ENCODE measurements at places on chromosomes 3 and 15.

DNA sequence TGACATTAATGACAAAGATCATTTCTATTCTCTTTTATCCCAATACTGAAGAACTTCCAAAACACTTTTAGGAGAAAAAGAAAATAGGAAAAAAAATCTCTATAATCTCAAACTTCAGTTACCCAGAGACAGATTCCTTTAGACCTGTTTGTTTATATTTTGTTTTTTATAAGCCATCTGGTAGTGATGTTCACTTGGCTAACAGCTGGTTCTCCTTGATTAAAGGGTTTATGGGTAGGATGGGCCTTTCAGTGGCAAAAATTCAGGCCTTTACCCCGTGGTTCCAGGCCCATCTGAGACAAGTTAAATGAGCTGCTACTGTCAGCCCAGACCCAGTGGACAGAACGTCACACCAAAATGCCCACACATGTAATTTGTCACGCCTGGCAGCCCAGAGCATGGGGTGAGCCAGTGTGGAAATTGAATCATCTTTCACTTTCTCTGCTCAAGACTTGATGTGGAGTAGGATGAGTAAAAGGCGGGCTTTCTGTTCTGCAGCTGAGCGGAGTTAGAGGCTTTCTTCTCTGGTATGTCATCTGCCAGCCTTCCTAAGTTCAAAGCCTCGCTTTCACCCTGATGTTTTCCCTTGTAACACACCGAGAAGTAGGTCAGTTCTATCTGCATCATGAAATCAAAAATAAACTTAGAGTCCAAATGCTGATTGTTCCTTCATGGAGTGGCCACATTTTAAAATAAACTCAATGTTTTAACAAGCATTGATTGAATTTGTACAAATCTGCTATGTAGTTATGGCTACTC is 62.5 kb upstream of the SKOR1 start:
- no peak for DNase-seq

- DNase-seq = no peak
These were observed 23.1 kb downstream of the DAPK2 start for GRCh38 chr15:64023220-64023619.

GRCh38 chr3:130948929-130949328 is 55.0 kb downstream of the ATP2C1 start:
- DNase-seq = no peak

DNA sequence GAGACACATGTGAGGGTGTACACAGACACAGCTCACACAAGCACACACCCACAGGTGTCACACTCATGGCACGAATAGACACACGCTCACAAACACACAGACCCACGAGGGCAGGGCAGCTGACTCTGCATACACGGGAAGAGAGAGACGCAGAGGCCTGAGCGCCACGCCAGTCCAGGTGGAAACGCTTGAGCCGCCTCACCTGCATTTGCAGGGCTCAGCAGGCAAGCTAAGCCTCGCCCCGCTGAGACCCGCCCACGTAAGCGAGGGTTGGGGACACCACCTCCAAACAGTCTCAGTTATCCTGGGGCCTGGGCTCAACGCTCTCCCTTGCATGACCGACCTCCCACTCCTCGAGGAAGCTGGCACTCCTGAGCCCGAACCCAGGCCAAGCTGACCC is 73.2 kb downstream of the TLE3 start:
- DNase-seq = no peak

DNA sequence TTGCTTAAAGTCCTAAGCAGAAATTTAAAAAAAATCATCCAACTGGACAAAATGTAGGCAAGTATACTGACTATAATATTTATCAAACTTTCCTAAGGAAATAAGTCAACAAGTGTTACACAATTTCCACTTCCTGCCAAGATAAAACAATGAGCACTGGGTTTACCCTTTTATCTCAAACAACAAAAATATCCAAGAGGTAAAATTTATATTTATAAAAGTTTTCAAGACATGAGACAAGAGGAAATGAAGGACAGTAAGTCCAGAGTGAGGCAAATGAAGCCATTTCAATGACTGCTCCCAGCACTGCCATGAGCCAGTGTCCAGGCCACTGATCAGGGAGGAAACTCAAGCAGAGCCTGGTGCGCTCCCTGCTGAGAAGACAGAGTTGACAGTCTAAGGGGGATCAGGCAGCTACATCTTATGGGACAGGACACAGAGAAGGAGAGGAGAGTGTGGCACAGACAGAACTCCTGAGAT is 439.4 kb downstream of the RAP2B start:
- DNase-seq = no peak

GRCh38 chr15:91281947-91282346 is 181.9 kb downstream of the SV2B start:
- no peak for DNase-seq

- no peak for DNase-seq
These were observed 143.4 kb upstream of the RASGRP1 start for GRCh38 chr15:38707802-38708671.

GRCh38 chr3:126211569-126211968 is 31.2 kb upstream of the ALDH1L1 start:
- no peak for DNase-seq

GRCh38 chr3:101179637-101180036 is 140.7 kb downstream of the IMPG2 start:
- no peak for DNase-seq

DNA sequence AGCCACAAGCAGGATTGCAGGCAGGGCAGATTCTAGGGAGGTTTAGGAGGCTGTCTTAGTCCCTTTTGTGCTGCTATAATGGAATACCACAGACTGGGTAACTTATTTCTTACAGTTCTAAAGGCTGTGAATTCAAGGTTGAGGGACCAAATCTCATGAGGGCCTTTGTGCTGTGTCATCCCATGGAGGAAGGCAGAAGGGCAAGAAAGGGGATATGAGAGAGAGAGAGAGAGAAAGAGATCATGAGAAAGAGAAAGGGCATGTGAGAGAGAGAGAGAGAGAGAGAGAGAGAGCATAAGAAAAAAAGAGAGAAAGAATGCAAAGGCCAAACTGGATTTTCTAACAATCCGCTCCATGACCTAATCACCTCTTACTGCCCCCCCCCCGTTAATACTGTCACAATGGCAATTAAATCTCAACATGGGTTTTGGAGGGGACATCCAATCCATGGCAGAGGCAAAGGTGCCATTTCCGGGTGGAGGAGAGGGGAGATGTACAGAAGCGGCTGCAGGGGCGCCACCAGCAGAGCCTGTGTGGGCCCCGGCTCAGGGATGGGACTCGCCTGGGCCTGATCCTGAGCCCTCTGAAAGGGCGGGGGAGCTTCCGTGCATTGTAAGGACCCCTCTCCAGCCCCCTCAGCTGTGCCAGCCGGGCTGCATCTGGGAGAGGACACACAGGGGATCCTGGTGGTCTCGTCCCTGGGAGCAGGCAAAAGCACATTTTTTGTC is 20.5 kb downstream of the MRPS11 start:
- no peak for DNase-seq

- no peak for DNase-seq
These were observed 30.0 kb downstream of the STARD5 start for GRCh38 chr15:81293728-81294515.

DNA sequence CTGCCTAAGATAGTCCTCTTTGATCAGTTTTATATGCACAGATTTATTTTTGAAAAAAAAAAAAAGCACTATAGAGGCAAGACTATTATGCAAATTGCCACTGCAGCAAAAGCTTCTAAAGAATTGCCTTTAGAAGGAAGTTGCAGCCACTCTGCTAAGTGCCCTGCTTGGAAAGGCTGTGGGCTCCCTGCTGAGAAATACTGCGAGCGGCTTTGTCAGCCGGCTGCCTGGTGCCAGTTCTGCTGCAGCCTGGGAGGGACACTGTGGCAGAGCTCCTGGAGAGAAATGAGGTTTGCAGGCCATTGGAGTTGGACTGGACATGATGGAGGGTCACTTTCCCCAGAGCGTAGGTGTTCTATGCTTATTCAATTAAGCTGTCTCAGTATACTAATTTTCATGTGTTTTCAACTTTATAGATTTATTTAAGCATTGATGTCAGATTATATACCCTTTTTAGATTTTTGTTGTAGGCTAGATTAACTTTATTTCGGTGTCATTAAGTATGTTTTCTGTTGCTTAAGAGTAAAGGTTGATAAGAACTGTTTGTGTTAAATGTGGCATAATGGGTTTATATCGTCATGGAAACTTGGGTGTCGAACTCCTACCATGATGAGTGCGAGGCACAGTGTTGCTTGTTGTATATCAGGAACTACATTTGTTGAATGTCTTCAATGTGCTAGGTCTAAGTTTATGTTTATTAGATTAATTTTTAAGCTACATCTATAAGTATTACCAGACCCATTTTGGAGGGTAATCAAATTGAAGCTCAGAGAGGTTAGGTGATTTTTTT is 6.6 kb downstream of the MAP2K5 start:
- DNase-seq = peak; percentile 12

DNA sequence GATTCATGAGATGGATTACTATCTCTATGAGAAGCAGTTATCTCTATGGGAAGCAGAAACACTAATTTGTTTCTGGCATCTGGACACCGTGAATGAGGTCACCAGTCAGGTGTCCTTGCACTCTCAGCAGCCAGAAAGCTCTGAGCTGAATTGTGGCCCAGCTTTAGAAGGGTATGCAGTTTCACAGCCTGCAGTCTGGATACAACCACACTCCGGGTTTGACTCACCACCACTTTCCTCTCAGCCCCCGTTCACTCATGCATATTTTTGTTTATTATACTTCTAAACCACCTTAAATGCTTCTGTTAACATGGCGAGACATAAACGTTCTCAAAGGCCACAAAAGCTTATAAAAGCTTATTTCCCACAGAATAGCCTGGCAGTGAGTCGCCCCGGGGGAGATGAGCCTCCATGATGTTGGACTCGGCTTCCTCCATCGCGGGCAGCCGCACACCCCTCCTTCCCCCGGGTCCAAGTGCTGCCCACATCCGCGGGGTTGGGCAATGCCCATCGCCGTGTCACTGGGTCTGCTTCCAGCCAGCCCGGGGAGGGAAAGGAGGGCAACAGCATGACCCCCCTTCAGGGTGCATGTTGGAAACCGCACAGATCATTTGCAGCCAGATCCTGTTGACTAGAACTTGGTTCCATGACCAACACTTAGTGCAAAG is 16.8 kb upstream of the SLC41A3 start:
- DNase-seq = no peak

DNA sequence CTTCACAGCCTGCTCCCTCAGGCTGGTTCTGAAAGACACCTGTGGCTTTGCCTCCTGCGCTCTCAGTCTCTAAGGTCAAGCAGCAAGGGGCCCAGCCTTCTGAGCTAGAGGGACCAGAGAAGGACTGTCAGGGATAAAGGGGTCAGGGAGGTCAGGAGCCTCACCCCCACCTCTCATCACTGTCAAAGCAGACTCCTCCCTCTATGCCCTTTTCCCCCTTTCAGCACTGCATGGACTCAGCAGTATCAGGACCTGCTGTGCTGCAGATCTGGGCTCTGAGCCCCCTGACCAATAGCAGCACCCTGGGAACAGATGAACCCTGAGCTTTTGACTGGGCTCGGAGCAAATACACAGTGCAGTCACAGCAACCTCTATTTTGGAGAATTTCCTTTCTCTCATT is 3.2 kb upstream of the BMF start:
- DNase-seq = no peak

GRCh38 chr3:174960898-174961297 is 101.8 kb downstream of the NAALADL2 start:
- DNase-seq = no peak
